Frontal cortex (tissue), 4 donors: ENCODE measurements at places on chromosomes 5 and 9. TPM values are rescaled to one million over a fixed set of nuclear protein-coding genes. Genes with fewer than 3 reads are reported as not detected.

The RNF183 gene
- not detected for total RNA-seq

The PIGO gene
- 6.9 TPM for total RNA-seq

The PCDHB9 gene
- 4.9 TPM for total RNA-seq

The ANKRD20A1 gene
- 6.5 TPM for total RNA-seq

The MRPL50 gene
- 56.3 TPM for total RNA-seq

The PPIC gene
- total RNA-seq: 2.9 TPM

The ZNF484 gene
- 51.4 TPM for total RNA-seq

The DMRTA1 gene
- 0.41 TPM for total RNA-seq

The TMOD1 gene
- total RNA-seq: 20.0 TPM

The IL3 gene
- not detected for total RNA-seq

The GPX3 gene
- 4.1 TPM for total RNA-seq

The PCDHAC2 gene
- 29.8 TPM for total RNA-seq

The ZBTB34 gene
- 73.8 TPM for total RNA-seq

The LHX6 gene
- 11.8 TPM for total RNA-seq

The SHISAL2B gene
- total RNA-seq: not detected
